ENCODE measurements at places on chromosomes 7 and 10.
A peak's percentile ranks its signal among the peaks of the same experiment; 100 is the strongest.

- no peak for DNase-seq
Observed at GRCh38 chr7:13189668-13190067, 502.2 kb downstream of the ARL4A start.

DNA sequence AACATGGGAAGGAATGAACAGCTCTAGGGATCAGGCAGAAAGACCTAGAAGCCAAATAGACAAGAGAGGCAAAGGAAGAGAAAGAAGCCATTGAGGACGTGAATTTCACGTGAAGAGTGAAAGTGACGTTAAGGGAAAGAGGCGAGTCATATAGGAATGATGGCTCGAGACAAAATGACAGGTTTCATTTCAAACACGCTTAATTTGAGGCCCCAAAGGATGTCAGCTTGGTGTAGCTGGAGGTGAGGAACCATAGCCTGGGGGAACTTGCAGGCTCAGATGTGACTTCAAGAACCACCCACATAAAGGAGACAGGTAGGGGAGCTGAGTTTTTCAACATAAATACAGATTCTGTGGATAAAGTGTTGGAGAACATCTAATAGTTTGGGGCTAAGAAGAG lies 84.3 kb upstream of the ATP6V0A4 start:
- no peak for DNase-seq

- DNase-seq, result no peak
Observed at GRCh38 chr7:44157116-44158080, 16.3 kb upstream of the MYL7 start.

GRCh38 chr10:59905066-59905730 lies 1.2 kb downstream of the CCDC6 start:
- DNase-seq, result no peak

- no peak for DNase-seq
Observed at GRCh38 chr7:77349141-77349540, 67.0 kb downstream of the GSAP start.

- no peak for DNase-seq
Observed at GRCh38 chr10:44180321-44181168, 204.4 kb downstream of the CXCL12 start.

DNA sequence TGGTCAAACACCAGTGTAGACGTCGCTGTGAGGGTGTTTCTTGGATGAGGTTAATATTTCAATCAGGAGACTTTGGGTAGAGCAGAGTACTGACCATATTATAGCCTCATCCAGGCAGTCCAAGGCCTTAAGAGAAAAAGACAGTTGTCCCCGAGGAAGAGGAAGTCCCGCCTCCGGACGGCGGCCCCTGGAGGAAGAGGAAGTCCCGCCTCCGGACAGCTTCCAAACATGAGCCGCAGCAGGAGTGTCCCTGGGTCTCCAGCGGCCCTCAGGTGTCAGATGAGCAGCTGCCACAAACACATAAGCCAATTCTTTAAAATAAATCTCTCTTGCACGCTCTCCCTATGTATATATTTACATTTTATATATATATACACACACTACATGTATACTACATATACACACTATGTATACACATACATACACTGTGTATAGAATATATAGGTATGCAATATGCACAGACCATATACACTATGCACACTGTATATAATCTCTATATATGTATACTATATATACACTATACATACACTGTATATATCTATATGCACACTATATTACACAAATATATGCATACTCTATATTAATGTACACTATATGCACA lies 37.5 kb downstream of the PWWP2B start:
- peak; percentile 34 for DNase-seq
